ENCODE measurements at places on chromosomes 12 and 14. TPM values are rescaled to one million over a fixed set of nuclear protein-coding genes. Genes with fewer than 3 reads are reported as not detected.

WNT5B gene
- total RNA-seq, result not detected

GRCh38 chr12:81043979-81044740, 33.7 kb upstream of the ACSS3 start:
- H3K4me1 ChIP-seq, result no peaks in the 10 kb centered on the region
- no peaks in the 10 kb centered on the region for H3K36me3 ChIP-seq
- H3K4me3 ChIP-seq, result no peak overlapping the region
- H3K27ac ChIP-seq, result no peak overlapping the region
- no peaks in the 10 kb centered on the region for H3K27me3 ChIP-seq

PDE3A gene
- 0.42 TPM for total RNA-seq

GRCh38 chr14:92122351-92122677, 545 bp downstream of the CPSF2 start:
- peak overlapping the region; percentile 78 for H3K4me3 ChIP-seq
- H3K27ac ChIP-seq, result peak overlapping the region; percentile 92
- no peaks in the 10 kb centered on the region for H3K27me3 ChIP-seq
- H3K36me3 ChIP-seq, result no peaks in the 10 kb centered on the region
- no peak for DNase-seq

ESYT1 gene
- total RNA-seq, result 121 TPM
